ENCODE measurements at places on chromosomes 16 and 17.

DNA sequence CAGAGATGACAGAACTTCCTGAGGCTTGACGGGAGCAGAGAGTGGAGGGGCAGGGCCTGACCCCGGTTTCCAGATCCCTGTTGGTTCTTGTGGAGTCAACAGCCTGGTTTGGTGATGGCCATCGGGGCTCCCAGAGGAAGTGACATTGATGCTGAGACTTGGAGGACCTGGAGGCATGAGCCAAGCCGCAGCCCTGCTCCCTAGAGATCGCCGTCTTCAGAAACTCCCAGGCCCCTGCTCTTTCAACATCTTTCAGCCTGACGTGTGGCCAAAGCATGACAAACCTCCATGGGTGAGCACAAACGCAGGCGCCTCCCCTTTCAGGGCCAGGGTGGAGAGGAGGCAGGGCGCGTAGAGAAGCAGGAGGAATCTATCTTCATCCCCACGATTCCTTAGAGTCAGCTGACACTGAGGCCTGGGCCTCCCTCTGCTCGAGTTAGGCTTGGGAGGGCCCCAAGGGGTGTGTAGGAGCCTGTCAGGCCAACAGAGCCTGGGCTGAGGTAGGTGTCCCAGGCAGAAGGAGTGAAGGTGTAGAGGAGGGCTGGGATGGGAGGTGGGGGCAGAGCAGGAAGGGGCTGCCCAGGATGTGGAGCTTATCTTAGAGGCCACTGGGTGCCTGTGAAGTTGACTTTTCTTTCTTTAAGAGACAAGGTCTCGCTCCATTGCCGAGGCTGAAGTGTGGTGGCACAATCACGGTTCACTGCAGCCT lies 56.1 kb upstream of the MED9 start:
- DNase-seq, result no peak

- no peak for DNase-seq
Measured at GRCh38 chr16:48592839-48593429, 17.0 kb downstream of the N4BP1 start.

GRCh38 chr16:56425439-56425832 lies at the start of gene AMFR:
TSS of gene AMFR (minus strand) at chr16:56425545. CDS start at chr16:56425327, 218 bp downstream.
- peak; percentile 71 for DNase-seq

- DNase-seq, result no peak
Measured at GRCh38 chr16:85221771-85222154, 109.5 kb upstream of the CIBAR2 start.

DNA sequence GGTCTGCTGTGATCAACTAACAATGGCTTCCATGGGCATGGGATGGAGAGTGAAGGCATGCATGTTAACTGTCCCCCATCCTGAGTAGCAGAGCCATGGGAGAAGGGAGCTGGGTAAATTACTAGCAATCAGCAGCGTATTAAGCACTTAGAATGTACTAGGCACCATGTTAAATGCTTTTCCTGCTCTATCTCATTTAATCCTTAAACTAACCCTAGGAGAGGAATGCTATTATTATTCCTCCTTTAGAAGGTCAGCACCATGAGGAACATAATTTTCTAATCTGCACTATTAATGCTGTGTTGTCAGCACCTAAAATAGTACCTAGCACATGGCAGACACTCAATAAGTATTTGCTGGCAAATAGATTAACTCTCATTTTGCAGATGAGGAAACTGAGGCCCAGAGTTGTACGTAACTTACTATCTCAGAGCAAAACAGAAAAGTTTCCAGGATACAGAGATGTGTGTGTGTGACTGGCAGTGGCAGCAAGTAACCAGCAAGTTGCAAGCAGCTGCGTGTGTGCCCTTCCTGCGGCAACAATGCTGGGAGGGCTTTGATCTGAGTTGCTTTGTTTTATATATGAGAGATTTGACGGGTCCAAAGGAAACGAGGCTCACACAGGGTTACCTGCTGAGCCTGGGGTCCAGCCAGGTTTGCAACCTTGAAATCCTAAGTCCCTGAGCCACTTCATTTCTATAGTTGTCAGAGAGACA lies 6.5 kb upstream of the KLHL36 start:
- DNase-seq, result no peak

DNA sequence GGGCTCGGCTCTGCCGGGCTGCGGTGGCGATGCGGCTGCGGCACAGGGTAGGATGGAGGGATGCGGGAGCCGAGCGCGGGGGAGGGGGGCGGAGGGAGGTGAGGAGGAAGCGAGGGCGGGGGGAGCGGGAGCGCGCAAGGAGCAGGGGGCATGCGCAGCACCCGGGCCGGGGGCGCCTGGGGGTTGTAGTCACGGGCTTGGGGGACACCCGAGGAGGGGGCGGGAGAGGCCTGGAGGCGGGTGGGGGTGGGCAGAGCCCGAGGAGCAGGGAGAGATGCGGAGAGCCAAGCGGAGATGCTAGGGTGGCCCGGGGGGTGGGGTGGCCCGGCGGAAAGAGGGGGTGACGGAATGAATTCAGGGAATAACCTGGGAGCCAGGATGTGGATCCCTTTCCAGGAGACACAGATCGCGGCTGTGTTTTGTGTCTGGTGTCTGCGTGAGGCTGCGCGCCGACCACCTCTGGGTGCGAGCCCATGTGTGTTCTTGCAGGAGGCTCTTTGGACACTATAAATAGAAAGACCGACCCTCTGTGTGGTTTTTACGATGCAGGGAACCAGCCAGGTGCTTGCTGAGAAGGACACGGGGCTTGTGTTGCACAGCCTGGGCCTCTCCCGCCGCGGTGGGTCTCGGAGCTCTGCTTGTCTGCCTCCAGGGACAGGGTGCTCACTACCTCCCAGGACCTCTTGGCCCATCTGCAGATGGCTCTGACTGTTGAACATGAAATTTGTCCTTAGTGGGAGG lies at the start of gene STX1B:
STX1B (minus strand) TSS at position 54 of the 741 bp plus-strand sequence. CDS start 242 bp downstream, outside the sequence.
- DNase-seq, result peak; percentile 47

DNA sequence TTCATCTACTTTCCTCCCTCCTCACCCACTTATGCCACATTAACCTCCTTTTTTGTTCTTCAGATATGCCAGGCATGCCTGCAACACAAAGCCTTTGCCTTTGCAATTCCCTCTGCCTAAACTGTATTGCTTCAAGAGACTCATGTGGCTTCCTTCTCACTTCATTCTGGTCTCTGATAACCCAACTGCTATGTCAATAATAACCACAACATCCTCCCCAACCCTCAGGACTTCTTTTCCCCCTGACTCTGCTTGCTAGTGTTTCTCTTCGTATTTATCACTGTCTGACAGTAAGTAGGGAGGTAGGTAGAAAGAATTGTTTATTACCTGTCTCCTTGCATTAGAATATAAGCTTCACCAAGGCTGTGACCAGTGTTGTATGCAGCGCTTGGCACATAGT lies 22.4 kb downstream of the RBL2 start:
- DNase-seq, result no peak

DNA sequence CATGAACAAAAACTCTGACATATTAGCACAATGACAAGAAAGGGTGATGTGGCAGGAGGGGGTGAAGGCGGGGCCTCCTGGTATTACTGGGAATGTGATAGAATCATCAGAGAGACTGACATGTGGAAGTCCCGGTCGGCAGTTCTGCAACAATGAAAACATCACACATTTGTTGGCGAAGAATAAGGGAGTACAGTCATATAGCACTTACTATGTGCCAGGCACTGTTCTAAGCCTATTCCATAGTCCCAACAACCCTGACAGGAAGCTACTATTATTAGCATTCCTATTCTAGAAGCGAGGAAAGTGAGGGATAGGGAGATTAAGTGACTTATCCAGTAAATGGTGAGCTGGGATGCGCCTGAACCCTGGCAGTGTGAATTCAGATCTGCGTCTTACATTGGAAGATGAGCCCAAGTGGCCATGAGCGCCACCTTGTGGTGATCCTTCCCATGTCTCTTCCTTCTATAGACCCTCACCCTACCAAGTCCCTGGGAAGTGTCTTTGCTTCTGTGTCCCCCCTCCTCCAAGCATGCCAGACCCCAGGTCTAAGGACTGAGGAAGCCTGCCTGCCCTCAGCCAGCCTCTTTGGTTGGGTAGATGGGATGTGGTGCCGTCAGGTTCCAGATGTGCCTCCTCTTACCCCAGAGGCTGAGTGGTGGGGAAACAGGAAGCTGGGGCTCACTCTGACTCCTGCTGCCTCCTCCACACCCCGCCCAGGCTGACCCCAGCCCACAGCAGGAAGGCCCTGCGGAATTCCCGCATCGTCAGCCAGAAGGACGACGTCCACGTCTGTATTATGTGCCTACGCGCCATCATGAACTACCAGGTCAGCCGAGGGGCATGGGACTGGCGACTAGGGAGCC lies 14.0 kb downstream of the FMNL1 start:
- peak; percentile 86 for DNase-seq
